ENCODE measurements at places on chromosomes 3 and 15.

DNA sequence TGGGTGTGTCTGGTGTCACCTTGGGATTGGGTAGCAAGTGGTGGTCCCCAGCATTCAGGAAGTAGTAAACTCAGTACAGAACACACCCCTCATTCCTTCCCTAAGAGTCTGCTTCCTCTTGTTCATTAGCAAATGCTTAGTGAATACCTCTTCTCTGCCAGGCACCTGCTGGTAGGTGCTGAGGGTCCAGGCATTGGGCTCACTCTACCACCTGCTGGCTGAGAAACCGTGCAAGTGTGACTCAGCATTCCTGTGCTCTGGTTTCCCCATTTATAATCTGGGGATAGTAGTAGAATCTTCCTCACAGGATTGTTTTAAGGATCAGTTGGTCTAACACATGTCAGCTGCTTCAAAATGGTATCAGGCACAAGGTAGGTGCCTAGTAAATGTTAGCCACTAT, 4.8 kb downstream of the SHF start:
- no peak for DNase-seq

DNA sequence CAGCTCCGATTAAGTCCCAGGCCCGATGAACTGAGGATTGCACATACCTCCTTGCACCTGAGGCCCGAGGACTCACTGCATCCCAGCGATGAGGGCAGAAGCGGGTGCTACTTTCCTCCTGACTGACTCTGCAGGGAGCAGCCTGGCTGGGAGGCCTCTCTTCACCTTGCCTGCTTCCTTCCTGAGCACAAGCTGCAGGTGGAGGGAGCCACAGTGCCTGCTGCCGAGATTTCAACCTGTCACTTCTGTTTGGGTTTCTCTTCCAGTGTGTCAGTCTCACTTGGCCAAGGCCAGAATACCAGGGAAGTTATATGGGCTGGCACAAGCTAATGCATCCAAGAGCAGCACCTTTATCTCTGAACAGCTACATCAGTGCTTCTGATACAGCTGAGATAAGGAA, 185.4 kb downstream of the NTRK3 start:
- DNase-seq = no peak

- no peak for DNase-seq
Measured at GRCh38 chr15:54810031-54810430, 386.7 kb downstream of the RSL24D1 start.

DNA sequence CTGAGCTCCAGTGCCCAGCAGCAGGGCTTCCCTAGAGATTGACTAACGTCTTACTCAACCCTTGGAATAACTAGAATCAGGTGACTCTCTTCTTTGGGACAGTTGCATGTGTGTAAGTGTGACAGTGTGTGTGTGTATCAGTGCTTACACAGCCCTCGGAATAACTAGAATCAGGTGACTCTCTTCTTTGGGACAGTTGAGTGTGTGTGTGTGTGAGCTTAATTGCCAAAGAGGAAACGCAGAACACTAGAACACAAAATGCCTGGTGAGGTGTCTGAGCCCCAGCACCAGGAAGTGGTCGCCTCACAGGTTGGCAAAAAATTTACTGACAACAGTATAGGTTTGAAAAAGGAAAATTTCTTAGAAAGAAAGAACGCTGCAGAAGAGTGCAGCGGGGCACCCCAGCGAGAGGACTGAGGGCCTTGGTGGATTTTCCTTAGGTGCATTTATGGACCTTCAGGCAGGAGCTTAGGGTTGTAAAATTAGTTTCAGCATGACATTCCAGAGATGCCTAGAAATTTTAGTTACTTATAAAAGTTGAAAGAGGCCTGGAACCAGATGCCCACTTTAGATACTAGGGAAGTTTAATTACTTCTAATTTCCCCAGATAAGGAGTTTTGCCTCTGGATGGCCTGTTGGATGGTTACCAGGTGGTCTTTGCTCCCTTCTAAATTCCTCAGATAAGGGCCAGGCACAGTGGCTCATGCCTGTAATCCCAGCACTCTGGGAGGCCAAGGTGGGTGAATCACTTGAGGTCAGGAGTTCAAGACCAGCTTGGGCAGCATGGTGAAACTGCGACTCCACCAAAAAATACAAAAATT, 3.7 kb upstream of the WDR82 start:
- no peak for DNase-seq

GRCh38 chr15:78859971-78860719, 12.5 kb upstream of the MORF4L1 start:
- peak; percentile 77 for DNase-seq

DNA sequence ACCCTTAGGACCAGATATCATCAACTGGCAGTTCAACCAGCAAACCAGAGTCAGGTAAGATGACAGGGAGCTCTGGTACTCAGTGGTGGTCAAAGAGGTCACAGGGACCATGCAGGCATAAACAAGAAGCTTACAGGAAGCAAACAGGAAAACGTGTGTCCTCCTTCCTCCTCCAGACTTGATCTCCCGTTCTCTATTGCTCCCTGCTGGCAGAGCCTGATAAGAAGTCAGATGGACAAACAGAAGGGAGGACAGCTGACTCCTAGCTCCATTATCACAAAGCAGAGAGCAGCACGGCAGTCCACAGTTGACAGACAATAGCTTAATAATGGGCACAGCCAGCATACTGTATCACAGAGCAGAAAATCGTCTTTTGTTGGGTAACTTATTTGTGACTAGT, 156.5 kb upstream of the SLC2A2 start:
- DNase-seq = no peak

DNA sequence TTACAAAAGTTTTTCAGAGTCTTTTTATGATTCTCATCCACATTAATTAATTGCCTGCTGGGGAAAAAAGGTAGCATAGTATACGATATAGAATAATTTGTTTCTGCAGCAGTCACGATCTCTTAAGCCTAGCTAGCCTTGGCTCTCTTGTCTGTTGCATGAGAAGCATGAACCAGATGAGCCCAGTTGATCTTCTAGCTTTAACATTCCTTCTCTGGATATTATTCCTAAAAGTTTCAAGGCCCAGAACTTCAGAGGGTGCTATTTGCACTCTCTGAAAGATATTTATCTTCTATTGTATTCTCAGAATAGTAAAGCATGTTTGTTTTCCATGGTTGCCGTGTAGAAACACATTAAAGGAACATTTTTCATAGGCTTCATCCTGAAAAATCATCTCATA, 69.3 kb downstream of the BTLA start:
- DNase-seq = no peak

- DNase-seq = no peak
Measured at GRCh38 chr15:64157599-64158125, 5.2 kb downstream of the PPIB start.

GRCh38 chr3:66706890-66707289, 206.1 kb upstream of the LRIG1 start:
- no peak for DNase-seq

GRCh38 chr3:32973982-32974381, 22.5 kb downstream of the CCR4 start:
- no peak for DNase-seq

- DNase-seq = no peak
Measured at GRCh38 chr3:97102641-97103040, 288.2 kb downstream of the EPHA6 start.

DNA sequence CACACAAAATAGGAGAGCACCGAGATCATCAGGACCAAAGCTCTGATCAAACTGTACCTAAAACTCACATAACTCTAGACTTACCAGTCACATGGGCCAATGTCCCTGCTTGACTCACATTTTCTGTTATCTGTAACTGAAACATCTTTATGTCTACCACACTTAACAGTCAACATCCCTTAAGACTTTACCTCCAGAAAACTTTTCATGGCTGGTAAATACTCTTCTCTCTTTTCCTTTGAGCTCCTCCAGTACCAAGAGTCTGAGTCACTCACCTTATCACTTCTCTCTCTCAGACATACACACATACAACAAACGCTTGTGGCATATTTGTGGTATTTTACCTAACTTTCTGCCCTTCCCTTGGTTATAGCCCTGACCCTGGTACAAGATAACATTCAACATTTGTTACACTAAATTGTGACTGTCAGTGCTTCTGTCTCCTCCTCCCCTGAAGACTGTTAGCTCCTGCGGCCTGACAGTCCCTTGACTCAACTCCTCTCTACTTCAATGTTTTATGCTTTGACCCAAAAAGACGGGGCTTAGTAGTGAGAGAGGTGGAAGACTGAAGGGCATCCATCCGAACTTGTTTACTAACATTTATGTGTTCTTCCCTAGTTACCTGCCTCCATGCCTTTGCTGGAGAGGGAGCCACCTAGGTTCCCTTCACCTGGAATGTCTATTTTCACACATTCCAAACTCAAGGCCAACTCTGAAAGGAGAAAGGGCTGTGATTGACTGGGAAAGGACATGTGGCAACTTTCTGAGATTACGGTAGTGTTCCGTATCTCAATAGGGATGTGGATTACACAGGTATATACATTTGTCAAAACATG, 3.7 kb upstream of the EFHB start:
- DNase-seq = no peak

DNA sequence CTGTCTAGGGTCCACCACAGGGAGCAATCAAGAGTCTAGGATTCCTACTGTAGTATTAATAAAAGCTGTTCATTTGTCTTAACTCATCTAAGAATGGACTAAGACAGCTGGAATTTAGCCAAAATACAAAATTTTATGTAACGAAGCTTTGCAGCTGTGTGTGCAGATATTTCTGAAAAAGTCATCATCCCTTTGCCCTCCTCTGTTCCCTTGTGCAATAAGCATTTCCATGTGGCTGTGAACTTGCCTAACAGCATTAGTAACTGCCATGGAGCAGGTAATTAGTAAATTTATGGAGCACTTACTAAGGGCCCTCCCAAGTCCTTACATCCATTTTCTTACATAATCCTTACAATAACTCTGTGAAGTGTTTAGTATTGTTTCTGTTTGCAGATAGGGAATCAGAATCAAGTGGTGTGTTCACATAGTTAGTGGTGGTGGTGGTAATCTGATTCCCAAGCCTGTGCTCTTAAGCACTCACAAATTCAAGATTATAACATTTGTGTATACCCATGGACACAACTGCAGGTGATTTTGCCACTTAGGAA, 114.5 kb downstream of the RARB start:
- no peak for DNase-seq

GRCh38 chr15:43266834-43267233, at the start of gene TGM5:
TSS of gene TGM5 (minus strand) at chr15:43266928. CDS start at chr15:43266849, 79 bp downstream.
- no peak for DNase-seq

DNA sequence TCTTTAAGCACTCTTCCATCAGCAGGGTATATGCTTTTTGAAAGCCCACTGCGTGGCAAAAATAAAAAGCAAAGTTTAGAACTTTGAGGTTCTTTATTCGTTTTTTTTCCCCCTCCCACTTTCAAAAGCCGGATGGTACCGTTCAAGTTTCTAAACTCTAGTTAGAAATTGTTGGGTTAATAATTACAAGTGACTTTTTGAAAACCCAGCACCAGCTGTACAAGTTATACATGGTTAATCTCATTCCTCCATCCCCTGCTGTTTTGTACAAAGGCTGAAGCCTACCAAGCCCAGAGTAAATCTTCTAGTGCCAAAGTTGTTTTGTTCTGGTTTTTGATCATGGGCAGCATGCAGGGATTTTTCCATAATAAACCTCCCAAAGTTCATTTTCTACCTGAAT, 48.6 kb downstream of the WDR72 start:
- no peak for DNase-seq

GRCh38 chr15:72222393-72222792, 8.6 kb downstream of the PKM start:
- DNase-seq = no peak

DNA sequence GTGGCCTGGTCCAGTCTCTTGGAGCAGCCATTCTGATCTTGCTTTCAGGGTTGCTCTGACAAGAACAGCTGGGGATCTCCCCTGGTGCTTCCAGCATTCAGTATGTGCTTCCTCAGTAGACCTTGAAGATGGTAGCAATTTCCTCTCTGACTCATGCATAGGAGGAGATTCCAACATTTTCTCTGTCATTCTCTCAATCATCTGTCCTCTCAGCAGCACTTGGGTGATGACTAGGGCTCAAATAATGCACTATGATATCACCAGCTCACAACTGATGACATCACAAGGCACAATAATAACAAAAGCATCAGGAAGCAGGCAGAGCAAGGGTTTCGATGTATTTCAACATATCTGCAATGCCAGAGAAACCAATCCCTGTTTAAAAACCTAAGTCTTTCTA, 52.7 kb downstream of the NFKBIZ start:
- DNase-seq = no peak

DNA sequence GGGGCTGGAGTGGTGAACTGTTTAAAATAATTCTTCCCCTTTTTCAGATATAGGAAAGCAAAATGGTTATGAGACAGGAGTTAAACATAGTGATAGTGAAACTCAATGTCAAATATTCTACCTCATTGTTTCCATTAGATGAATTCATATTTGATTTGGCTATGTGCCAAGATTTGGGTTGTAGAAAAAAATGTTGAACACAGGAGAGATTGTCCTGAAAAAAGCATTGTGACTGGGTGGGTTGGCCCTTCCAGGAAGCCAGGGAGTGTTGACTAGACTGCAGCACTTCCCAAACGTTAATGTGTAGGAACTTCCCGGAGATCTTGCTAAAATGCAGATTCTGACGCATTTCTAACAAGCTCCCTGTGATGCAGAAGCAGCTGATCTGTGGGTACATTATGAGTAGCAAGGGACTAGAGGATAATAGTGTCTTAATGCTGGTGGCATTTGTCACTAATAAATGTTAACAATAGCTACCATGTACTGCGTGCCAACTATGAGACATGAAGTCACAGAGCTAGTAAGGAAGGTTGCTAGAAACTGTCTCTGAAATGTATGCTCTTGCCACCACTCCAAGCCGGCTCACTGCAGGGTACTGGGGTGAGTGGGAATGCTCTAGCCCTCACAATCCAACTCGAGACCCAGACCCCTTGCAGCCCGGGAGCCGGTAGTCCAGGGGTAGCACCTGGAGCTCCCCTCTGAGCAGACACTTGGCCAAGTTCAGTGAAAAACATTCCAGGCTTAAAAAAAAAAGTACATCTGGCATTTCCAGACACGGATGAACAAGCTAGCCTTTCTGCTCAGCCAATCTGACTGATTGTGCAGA, 120.6 kb downstream of the CD47 start:
- no peak for DNase-seq
